Fibroblast of the conjunctiva (primary cell): ENCODE measurements at places on chromosomes 2 and 18.

DNA sequence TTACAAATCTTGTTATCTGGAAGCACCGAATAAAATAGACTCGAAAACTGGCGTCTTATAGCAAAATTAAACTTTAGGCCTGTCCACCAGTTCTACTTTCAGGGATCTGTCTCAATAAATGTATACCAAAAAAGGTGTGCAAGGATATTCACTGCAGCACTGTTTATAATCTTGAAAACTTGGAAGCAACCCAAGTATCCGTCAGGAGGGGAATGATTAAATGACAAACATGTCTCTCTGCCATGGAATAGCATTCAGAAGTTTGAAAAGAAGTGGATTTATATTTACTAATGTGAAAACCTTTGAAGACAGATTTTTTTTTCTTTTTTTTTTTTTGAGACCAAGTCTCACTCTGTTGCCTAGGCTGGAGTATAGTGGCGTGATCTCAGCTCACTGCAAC is 32.3 kb upstream of the SATB2 start:
- DNase-seq = no peak

- no peak for DNase-seq
Measured at GRCh38 chr2:3784731-3785130, 81.4 kb downstream of the DCDC2C start.

DNA sequence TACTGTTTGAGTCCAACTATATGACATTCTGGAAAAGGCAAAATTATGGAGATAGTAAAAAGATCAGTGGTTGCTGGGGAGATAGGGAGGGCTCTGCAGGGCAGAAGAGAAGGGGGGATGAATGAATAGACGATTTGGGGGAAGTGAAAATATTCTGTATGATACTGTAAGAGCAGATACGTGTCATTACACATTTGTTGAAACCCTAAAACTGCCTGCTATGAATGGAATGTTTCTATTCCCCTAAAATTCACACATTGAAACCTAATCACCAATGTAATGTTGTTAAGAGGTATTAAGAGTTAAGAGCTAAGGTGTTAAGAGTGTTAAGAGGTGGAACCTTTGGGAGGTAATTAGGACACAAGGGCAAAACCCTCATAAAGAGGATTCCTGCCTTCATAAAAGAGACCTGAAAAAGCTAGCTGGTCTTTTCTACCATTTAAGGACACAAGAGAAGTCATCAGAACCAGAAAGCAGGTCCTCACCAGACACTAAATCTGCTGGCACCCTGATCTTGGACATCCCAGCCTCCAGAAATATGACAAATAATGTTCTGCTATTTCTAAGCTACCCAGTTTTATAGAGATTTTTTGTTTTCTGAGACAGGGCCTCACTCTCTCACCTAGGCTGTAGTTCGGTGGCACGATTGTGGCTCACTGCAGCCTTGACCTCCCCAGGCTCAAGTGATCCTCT is 76.2 kb downstream of the ATAD2B start:
- DNase-seq = no peak

- DNase-seq = no peak
Measured at GRCh38 chr2:216118474-216118873, 9.3 kb downstream of the XRCC5 start.

DNA sequence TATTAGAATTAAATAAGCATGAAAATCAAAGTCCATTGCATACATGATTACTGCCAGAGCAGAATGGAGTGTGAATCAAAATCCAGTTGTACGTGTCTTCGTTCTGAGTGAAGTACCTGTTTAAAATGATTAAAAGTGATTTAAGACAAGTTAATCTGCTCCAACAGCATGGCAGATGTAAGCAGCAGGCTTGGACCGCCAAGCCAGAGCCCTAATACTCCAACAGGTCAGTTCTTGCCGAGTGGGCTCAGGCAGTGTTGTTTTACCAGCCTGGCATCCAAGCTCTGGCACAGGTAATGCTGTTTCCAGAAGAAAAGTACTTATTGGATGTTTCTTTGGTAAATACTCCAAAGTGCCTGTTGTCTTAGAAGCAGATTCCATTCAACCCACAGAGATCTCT is 171.4 kb upstream of the EPAS1 start:
- no peak for DNase-seq

DNA sequence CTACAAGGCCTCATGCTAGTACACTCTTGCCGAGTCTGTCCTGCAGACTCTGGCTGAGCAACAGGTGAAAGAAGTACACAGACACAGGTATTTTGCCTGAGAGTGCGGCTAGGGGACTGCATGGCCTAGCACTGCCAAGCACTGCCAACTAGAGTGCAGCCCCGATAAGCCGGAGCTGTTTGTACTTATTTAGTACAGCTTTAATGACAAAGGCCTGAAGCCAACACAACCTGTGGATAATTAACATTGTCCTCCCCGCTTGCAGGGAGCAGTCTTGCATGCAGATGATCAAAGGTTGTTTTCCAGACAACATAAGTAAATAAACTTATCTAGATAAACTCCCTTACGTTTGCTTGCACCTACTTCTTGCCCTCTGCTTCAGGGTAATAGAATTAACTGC is 63.7 kb upstream of the MMADHC start:
- DNase-seq = no peak

- no peak for DNase-seq
Measured at GRCh38 chr2:224946895-224947294, 95.4 kb downstream of the DOCK10 start.

DNA sequence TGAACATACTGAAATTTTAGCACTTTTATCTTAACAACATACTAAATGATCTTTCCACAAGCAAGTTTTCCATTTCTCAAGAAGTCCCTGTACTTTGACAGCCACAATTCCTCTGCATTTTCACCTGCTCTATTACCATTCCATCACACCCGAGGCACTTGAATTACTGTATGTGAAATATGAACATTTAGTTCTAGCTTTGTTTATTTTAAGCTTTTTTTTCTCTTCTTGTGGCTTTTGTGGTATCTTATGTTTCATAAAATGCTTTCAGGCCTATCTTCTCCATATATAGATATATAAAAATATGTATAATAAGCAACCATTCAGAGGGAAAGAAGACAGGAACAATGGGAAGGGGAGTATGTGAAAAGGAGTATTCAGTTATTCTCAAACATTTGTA is 693.9 kb downstream of the SATB2 start:
- DNase-seq = no peak

DNA sequence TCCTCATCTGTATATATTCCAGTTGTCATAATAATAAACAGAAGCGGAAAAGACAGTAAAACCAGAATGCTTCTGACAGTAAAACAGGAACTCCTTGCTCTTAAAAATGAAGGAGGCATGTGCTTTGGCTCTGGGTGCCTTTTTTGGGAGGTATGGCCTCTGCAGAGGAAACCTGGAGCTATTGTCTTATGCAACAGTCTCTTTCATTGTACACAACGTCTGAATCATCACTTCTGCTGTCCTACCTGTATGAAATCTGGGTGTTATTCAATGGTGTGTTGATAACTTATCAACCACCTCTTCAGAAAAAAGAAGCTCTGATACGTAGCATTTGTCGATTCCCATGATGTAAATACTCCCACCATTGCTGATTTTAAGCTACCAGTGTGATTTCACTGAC is 64.8 kb downstream of the CDCA7 start:
- DNase-seq = no peak

DNA sequence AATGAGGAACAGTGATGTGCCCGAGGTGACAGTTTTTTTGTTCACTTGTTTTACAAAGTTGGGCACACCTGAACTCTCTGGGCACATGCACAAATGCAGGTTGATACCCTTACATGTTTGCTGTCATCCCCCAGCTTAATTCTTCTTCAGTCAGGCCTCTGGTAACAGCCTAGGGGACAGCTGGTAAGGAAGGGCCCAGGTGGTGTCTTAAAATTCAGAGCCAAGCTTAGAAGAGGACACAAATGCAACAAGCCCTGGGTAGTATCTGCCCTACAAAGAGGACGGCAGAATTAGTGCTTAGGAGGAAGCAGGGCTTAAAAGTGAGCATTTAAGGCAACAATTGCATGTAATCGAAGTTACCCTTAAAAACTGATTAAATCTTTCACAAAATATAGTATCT is 171.9 kb upstream of the ACAA2 start:
- no peak for DNase-seq

DNA sequence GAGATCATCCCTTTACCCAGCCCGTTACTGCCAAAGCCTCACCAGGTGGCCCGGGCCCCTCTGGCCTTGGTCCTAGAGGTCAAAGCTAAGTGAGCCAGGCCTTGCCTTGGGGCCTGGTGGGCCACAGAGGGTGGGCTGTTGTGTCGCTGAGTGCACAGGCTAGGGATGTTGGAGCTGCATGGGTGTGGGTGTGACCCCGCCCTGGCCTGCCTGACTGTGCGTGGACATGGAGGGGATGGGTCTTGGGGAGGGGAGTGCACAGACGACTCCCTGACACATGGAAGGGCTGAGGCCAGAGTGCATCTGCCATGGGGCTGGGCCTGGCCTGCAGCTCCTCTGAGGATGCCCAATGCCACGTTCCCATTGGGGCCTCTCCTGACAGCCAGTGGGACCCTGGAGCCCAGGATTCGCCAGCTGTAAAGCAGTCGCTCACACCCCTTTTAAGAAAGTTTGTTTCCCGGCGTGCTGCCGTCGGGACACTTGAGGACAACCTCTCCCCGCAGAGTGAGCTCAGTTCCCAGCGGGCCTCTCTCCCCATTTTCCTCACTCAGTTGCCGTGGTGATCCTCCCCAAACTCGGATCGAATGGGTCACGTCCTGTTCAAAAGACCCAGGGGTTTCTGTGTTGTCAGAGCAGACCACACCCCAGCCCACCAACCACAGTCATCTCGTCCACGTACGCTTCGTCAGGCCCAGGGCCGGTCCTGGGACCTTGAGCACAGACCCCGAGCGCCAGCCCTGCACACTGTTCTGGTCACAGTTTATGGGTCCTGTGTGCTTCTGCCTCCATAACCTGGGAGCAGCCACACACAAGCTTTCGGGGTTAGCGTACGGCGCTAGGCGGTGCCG is 93.5 kb downstream of the NFATC1 start:
- DNase-seq = no peak

- DNase-seq = peak; percentile 9
Measured at GRCh38 chr2:234747032-234747431, 204.8 kb upstream of the SH3BP4 start.

DNA sequence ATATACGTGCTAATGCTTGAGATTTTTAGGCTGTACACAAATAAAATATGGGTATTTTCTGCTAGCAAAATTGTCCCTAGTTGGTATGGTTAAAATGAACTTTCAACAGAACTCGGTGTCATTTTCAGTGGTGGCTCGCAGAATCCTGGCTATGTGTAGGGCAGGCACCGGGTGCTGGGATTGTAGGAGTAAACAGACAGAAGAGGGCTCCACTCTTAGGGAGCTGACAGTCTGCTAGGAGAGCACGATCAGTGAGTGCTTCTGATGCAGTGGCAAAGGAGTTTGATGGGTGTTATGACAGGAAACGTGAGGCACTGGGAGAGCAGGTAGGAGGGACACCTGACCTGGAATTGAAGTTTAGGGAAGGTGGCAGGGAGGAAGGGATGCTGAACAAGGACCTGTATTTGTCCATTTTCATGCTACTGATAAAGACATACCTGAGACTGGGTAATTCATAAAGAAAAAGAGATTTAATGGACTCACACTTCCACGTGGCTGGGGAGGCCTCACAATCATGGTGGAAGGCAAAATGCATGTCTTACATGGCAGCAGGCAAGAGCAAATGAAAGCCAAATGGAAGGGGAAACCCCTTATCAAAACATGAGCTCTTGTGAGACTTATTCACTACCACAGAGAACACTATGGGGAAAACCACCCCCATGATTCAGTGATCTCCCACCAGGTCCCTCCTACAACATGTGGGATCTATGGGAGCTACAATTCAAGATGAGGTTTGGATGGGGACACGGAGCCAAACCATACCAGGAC is 105.4 kb upstream of the LCLAT1 start:
- no peak for DNase-seq

- no peak for DNase-seq
Measured at GRCh38 chr2:42087857-42088195, 40.0 kb downstream of the PKDCC start.

- no peak for DNase-seq
Measured at GRCh38 chr2:200469708-200470211, 40.1 kb downstream of the KCTD18 start.

DNA sequence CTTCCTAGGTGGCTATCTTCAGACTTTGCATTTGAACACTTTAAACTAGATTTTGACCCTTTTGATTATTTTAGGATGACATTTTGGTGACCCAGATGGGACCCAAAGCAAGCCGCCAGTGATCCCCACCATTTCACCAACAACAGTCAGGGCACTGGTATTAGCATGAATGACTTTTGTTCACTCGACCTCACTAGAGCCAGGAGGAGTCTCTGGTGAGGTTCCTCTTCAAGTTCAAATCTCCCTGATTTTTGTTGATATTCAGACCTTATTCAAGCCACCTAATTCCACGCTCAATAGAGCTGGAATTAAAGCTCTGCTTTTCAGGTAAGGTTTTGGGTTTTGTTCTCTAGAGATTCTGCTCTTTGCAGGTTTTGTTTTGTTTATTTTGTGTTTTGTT is 202.3 kb downstream of the MREG start:
- DNase-seq = no peak

GRCh38 chr2:234029150-234029733 is 21.3 kb upstream of the SPP2 start:
- no peak for DNase-seq

- no peak for DNase-seq
Measured at GRCh38 chr18:77022556-77022955, 110.0 kb downstream of the MBP start.

DNA sequence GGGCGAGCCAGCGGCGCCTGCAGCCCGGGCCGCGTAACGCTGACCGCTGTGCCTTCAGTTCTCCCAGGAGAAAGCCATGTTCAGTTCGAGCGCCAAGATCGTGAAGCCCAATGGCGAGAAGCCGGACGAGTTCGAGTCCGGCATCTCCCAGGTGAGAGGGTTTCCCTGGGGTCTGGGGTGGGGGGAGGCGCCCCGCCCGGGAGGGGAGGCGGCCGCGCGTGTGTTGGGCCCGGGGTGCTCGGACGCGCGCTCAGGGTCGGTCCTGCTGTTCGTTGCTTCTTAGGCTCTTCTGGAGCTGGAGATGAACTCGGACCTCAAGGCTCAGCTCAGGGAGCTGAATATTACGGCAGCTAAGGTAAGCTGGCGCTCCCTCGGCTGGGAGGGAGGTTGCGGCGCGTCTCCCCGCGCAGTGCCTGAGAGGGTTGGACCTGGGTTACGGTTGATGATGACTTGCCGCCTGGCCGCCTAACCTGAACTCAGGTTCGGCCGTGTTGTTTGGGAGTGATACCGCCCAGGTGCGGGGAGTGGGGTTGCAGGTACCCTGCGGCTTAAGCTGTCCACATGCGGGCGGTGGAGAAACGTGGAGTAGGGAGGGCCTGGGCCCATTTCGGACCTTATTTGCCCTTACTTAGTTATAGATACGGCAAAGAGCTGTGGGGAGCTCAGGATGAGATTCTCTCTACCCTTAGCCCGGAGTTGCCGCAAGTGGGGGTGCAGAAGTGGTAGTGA is 638 bp downstream of the RPS7 start:
- no peak for DNase-seq

- DNase-seq = no peak
Measured at GRCh38 chr2:70442301-70443077, 111.1 kb downstream of the TGFA start.

GRCh38 chr2:177147093-177147694 is 65.4 kb upstream of the HNRNPA3 start:
- peak; percentile 41 for DNase-seq

GRCh38 chr2:96831679-96832078 is 12.1 kb downstream of the ANKRD23 start:
- no peak for DNase-seq

GRCh38 chr2:221397187-221397586 is 174.9 kb downstream of the EPHA4 start:
- DNase-seq = no peak
